ENCODE measurements at places on chromosomes 1 and 21.

DNA sequence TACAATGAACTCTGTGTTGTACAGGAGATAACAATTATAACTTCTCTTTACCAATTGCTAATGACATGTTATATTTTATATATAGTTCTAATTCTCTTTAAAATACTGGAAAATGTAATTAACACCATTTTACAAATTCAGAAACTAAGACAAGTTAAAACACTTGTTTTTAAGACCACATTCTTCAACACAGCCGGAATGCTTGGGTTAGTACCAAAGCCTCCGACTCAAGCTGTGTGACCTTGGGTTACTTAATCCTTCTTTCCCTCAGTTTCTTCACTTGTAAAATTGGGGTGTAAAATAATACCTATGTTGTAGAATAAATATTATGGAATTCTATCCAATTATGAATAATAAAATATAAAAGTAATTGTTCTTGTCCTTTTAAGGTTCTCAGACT is 378.7 kb downstream of the USH2A start:
- no peak for DNase-seq

DNA sequence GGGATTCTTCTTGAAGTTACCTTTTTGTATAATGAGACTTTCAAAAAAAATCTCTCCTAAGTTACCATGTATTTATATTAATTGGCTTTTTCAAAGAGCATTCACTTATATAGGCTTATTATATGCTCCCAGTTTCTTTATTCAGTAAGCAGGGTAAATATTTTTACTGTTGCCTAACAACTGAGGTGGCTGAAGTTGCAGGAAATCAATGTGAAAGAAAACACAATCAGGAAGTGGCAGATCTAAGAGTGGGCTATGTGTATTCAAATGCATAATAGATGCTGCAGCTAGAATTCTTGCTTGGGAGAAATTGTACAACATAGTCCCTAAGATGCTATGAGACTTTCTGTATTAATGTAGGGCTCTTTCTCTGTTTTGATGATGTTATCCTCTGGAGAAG is 606.9 kb downstream of the NUF2 start:
- DNase-seq, result no peak

DNA sequence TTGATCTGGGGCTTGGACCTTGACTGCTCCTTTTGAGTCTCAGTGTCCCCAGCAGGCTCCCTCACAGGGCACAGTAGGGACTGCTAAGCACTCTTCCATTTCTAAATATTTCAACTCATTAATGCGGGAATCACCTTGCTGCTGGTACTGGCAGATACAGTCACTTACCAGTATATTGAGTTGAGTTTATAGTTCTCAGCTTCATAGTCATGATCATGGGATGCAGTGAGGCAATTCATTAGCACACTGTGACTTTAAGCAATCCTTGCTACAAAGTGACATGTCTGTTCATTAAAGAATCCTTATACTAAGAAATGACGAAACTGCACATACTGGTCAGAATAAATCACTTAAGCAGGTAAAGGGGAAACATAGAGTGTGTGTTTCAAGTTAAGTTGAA is 240.8 kb downstream of the SPATA17 start:
- no peak for DNase-seq

GRCh38 chr1:108502138-108502537 is 52.0 kb downstream of the NBPF6 start:
- DNase-seq, result no peak

GRCh38 chr21:43694437-43695079 is 24.4 kb upstream of the PDXK start:
- DNase-seq, result no peak

- no peak for DNase-seq
These were observed 463.9 kb upstream of the CXADR start for GRCh38 chr21:17048974-17049373.

GRCh38 chr1:215878128-215878527 is 311.0 kb downstream of the KCTD3 start:
- DNase-seq, result no peak

GRCh38 chr1:226487921-226488320 is 60.6 kb upstream of the STUM start:
- DNase-seq, result no peak

DNA sequence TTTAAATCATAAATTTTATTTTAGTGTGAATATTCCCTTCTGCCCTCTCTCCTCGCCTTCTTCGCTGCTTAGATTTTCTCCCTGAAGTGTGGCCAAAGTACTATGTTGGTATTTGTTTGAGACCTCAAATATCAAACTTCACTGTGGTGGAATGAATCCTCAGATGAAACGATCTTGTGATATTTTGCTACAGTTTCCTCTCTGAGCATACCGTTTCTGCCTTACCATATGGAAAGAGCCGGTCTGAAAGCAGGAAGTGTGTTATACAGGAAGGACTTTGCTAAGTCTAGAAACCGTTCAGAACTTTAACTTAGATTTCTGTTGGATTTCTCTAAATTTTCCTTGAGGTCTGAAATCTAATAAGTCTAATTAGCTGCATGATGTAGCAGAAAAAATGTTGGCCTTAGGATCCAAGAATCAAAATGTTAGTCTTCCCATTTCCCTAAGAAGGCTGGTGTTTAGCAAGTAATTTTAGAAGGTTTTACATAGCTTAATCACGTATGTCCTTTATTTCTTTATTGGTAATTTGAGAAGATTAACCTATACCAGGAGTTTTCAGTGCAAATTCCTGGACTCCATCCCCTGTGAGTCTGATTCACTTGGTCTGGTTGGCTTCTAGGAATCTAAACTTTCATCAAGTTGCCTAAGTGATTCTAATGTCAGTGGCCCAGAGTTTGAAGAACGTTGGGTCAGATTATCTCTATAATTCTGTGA is 30.7 kb downstream of the SDCCAG8 start:
- no peak for DNase-seq

GRCh38 chr1:103162360-103162759 is 54.0 kb upstream of the COL11A1 start:
- DNase-seq, result no peak

- no peak for DNase-seq
These were observed 3.1 kb downstream of the SLC41A1 start for GRCh38 chr1:205809942-205810345.

DNA sequence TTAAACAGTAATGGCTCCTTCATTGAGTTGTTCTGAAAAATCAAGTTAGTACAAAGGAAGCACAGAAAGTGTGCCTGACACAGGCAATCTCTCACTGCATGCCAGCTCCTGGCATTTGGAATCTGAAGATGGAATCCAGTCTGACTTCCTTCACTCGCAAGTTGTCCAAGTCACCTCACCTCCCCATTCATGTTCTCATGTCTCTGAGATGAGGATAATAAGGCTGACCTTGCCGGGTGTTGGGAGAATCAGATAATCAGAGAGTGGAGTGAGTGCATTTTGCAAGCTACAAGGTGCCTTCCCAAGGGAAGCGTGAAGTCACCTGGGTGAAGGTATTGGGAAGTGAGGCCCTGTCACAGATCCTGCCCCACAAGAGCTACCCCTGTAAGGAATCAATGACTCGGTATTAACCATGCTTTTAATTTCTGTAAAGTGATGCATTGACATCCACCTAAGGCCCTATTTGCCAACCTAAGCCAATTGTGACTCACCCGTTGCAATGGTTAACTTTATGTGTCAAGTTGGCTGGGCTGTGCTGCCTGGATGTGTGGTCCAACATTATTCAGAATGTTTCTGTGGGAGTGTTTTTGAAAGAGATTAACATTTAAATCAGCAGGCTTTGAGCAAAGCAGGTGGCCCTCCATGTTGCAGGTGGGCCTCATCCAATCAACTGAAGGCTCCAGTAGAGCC is 62.5 kb upstream of the TARBP1 start:
- no peak for DNase-seq

DNA sequence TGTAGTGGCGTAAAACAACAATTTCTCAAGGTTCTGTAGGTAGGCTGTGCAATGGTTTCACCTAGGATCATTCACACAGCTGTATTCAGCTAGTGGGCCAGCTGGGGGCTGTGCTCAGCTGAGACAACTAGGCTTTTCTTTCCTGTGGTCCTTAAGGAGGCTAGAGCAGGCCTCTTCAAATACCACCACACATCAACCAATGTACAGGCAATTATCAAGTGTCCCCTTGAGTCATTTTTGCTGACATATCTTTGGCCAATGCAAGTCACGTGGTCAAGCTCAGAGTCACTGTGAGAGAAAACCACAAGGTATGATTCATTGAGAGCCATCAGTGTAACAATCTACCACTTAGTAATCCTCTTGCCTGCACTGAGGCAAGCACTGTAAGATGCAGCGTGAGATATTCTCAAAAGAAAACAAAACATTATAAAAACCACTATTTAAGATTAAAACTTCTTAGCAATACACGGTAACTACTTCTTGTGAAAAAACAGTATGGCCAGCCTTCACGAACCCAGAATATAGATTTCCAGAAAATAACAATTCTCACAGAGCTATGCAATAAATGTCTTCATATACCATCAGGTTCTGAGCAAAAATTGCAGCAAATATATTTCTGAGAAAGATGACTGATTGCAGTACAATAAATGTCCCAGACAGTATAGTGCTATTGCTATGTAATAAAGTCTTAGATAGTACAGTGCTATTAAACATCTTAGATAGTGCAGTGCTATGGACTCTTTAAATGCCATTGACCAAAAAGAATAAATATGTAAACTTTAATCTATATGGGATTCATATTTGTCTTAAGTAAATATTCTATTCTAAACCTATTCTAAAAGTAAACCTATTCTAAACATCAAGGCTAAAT is 55.3 kb downstream of the NME7 start:
- DNase-seq, result no peak

GRCh38 chr1:48644190-48644900 is 132.3 kb downstream of the BEND5 start:
- no peak for DNase-seq

GRCh38 chr1:116772648-116773045 is 18.4 kb downstream of the CD2 start:
- DNase-seq, result no peak

DNA sequence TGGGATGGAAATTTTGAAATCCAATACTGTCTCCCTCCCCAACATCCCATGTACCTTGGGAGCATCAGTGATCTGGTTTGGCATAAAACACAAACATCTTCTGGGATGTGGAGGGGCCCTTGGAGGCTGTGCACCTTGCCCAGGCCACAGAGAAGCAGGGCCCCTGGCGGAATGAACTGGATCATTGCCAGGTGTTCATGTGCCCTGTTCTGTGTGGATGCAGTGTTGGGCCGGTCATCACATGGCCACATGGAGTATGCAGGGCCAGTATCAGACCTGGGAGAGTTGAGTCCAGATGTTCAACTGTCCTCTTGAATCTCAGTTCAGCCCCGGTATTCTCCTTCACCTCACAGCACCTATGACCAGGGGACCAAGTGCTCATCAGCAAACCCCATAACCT is 26.9 kb downstream of the ARHGEF10L start:
- DNase-seq, result no peak

GRCh38 chr21:20108016-20108415 is 890.2 kb upstream of the NCAM2 start:
- DNase-seq, result no peak

- DNase-seq, result no peak
These were observed 27.0 kb upstream of the PEF1 start for GRCh38 chr1:31671561-31672201.

GRCh38 chr1:51234721-51235425 is 1.2 kb upstream of the RNF11 start:
- DNase-seq, result peak; percentile 37

DNA sequence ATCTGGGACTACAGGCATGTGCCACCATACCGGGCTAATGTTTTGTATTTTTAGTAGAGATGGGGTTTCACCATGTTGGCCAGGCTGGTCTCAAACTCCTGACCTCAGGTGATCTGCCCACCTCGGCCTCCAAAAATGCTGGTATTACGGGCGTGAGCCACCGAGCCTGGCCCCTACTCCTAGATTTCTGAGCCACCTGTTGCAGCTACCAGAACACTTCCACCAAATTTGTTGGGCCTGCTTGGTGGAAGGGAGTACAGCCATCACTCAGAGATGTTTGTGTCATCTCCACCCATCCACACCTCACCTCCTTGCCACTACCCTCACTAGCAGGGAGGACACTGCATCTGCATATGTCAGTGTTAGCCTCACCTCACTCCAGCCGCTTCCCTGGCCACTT is 5.5 kb downstream of the RIMKLA start:
- DNase-seq, result no peak

DNA sequence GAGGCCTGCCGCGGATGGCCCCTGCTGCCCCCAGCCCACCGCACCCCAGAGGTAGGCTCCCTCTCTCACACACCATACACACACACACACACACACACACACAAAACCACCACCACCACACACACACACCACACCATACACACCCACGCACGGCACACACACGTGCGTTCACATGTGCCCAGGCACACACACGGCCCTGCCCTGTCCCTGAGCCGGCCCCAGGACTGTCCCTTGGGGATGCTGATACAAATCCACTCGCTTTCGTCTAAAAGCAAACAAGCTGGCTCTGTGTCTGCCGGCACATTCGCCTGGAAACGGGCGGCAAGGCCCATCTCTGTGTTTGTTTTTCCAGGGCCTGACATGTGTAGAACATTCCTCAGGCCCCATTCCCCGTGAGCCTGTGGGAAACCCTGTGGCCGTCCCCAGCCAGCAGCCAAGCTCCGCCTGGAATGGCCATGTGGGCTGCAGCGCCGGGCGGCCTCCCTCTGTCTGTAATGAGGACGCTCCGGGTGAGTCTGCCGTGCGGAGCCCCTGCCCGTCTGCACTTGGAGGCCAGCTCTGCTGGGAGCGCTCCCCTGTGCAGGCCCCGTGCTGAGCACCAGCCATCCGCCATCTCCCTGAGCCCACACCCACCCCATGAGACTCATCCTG is 67.4 kb downstream of the DMRTB1 start:
- DNase-seq, result no peak

- DNase-seq, result peak; percentile 59
These were observed 8.3 kb upstream of the SLC2A1 start for GRCh38 chr1:42966688-42967612.

- DNase-seq, result no peak
These were observed 13.4 kb downstream of the KCNE1 start for GRCh38 chr21:34498623-34499022.

GRCh38 chr1:14486401-14487201 is 111.9 kb upstream of the KAZN start:
- DNase-seq, result no peak

DNA sequence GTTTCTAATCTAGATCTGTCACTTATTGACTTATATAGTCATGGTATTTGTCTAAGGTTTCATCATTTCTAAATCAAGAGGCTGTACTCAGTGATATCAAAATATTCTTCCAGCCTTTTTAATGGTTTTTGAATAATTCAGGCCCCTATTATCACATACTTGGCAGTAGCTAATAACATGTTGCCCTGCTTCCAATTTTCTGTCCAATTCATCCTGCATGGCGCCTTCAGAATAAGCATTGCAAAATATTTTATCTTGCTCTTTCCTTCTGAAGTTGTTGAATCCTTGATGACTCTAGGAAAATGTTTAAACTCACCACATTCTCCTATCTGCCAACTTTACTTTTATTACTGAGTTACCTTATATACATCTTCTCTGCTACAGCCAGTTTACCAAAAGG is 517.2 kb upstream of the B3GALT2 start:
- no peak for DNase-seq

- DNase-seq, result no peak
These were observed 17.9 kb upstream of the KANK4 start for GRCh38 chr1:62336995-62337705.

All from cerebellar nuclear complex (tissue), 1 donor.